Skeletal muscle cell (primary cell): ENCODE measurements at places on chromosomes 12 and 14.

DNA sequence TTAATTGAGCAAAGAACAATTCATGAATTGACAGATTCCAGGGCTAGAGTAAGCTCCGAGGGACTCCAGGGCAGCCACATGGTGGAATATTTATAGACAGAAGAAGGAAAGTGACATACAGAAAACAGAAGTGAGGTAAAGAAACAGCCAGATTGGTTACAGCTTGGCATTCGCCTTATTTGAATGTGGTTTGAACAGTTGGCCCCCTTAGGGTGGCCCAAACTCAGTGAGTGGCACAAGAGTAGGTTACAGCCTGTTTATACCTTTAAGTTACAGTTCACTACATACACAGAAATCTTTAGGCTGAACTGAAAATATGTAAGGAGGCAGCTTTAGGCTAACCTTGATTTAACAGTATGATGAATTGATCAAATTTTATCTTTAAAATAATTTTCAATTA, 174.5 kb upstream of the CNOT2 start:
- no peak for DNase-seq

GRCh38 chr12:80877721-80878265, 59.9 kb downstream of the LIN7A start:
- peak; percentile 49 for DNase-seq

GRCh38 chr12:68743356-68743755, 2.6 kb upstream of the SLC35E3 start:
- DNase-seq = no peak

DNA sequence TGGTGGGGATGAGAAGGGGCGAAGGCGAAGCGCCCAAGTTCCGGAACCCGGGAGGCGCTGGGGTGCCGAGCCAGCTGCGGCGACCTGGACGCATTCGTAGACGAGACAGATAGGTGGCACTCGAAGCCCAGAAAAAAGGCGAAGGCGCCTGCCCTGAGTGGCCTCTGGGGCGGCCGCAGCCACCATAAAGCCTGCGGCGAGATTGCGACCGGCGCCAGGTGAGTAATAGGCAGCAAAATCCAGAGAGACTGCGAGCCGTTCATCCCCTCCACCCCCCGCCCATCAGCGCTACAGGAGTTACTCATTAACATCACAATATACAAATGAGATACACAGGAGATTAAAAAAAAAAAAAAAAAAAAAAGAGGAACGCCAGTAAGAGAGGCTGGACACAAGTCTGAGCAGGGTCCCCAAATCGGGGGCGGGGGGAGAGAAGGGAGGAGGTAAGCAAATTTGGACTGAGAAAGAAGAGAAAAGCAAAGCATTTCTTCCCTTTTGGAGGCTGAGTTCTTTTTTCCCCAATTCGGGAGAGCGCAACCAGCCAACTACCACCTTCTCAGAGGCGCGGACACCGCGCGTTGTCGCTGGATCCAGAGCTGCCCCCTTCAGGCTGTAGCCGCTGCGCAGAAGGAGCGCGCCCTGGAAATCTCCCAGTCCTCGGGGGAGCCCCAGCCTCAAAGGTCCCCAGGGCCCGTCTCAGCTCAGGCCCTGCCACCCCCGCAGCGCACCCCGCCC, 15.7 kb downstream of the TBX3 start:
- DNase-seq = no peak

- DNase-seq = no peak
Observed at GRCh38 chr14:21056520-21057163, 980 bp upstream of the RNASE8 start.

DNA sequence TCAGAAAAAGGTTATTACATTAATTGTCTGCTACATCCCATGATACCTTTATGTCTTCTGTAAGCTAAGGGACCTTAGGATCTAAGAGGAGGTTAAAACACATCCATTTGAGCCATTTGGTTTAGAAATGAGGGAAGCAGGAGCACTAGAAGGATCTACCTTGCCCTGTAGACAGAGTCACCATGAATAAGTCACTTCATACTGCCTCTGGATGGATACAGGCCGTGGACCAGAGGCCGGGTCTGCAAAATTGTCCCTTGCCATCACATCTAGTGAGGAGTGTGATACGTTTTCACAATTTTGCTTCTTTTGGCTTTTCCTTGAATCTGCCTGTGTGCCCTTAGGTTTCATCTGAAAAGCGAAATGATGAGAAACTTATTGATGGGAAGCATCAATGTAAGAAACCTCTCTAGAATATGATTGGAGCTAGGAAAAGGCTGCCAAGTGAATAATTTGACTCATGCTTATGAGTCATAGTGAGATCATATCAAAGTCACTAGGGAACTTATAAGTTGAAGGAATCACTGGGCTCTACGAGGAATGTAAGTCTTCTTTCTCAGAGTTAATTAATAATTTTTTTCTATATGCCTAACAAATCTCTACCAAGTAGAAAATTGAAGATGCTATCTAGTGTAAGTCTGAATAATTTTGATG, 10.8 kb downstream of the GLRX5 start:
- DNase-seq = peak; percentile 81

DNA sequence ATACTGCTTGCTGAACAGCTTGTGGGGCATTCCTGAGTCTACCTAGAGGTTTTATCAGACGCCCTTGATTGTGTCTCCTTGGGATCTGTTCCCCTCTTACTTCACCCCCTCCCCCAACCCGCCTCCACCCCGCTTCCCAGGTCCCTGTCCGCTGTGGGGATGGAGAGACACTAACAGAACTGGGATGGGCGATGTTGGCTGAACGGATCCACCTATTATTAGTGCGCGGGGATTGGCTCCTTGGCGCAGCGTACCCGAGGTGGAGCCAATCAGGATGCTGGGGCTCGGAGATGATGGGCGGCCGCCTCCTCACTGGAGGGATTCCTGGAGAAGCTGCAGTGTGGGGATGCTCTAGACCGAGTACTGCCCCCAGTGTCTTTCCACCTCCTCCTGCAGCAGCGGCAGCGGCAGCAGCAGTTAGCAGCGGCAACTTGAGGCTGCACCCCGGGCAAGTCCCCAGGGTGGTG, at the start of gene SYT1:
SYT1 (plus strand) TSS at position 372 of the 467 bp plus-strand sequence.
- DNase-seq = peak; percentile 51

DNA sequence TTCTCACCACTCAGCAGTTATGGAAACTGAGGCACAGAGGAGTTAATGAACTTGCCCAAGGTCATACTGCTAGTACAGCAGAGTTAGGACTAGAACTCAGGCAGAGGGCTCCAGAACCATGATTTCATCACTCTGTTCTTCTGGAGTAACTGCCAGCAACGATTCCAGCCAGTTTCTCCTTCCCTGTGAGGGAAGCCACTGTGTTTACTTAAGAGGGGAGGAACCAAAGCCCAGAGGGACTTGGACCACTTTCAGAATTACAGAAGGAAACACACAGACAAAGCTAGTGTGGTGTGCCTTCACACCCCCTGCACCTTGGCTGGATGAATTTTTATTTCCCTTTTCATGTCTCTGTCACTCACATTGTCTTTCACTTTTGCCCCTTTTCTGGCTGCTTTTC, 398.2 kb downstream of the DPF3 start:
- DNase-seq = no peak
